ENCODE measurements at places on chromosomes 1 and 21.

GRCh38 chr1:80645621-80646020 is 1155.1 kb upstream of the ADGRL2 start:
- DNase-seq, result no peak

DNA sequence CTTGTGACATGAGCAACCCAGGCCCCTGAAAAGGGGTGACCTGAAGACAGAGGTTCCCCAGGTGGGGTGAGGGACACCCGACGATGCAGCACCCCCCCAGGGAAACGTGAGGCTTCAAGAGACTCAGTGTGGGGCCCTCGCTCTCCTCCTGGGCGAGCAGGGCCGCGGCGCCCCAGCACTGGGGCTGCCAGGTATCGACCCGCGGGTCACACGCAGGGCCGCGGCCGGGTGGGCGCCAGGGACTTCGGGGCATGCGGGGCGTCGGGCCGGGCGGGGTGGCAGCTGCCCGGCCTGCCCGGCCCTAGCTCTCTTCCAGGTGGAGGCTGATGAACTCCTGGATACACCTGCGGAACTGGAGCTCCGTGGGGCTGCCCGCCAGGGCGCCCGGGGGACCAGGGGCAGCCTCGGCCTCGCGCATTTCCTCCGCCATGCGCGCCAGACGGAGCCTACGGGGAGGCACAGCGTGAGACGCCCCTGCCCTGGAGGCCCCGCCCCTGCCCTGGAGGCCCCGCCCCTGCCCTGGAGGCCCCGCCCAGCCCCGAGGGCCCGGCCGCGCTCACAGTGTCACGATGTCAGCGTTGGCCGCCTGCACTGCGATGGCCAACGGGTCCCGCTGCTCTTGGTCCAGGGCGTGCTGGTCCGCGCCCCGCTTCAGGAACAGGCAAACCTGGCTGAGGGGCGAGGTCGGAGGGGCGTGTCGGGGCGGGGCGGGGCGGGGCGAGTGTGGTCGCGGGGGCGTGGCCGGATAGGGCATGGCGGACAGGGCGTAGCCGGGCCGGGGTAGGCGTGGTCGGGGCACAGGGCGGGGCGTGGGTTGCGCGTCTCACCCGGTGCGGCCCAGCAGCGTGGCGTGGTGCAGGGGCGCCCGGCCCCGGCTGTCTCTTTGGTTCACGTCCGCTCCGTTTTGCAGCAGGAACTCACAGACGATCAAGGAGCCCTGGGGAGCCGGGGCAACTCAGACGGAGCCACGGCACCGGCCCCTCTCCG is 13.3 kb downstream of the SCNN1D start:
- DNase-seq, result no peak

GRCh38 chr1:175671066-175671465 is 72.3 kb downstream of the TNR start:
- no peak for DNase-seq

DNA sequence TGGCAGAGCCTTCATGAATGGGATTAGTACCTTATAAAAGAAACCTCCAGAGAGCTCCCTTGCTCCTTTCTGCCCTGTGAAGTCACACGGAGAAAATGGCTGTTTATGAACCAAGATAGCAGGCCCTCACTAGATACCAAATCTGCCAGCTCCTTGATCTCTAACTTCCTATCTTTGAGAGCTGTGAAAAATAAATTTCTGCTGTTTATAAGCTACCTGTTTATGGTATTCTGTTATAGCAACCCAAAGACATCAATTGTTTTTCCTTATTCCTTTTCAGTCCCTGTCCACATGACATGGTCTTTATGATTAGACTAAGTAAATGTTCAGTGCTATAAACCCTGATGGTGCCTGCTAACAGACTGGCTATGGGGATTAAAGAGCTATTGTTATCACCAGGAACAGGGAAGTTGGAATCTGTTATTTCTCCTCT is 9.7 kb upstream of the STIL start:
- no peak for DNase-seq

GRCh38 chr21:45295576-45296365 is 8.1 kb upstream of the POFUT2 start:
- no peak for DNase-seq

GRCh38 chr1:24385160-24385940 is 28.2 kb downstream of the STPG1 start:
- no peak for DNase-seq

DNA sequence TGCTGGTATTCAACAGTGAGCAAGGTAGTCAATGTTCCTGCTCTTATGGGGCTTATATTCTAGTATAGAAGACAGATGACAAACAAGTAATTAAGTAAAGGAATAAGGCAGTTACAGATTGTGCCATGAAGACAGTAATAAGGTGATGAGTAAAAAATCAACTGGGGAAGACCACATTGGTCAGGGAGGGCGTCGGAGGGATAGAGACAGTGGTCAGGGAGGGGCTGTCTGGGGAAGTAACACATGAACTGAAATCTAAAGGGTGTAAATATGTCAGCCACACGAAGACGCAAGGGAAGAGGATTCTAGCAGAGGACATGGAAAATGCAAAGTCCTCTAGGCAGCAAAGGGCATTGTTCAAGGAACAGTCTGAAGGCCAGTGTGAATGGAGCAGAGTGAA is 10.1 kb downstream of the IL12RB2 start:
- DNase-seq, result no peak

DNA sequence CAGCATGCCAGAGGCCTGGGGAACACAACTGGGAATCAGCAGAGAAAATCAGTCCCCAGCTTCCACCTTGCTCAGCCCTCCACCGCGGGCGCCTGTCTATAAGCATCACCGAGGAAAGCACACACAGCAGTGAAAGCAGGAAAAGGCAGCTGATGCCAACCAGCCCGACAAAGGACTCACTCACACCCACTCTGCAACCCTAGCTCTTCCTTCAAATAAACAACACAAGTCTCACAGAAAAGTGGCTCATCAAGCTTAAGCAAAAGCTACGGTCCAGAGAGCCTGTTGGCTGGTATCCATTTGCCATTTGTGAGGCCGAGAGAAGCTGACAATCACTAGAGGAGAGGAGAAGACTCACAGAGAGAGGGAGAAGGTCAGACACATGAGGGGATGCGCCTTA is 27.1 kb downstream of the MRAP start:
- no peak for DNase-seq

- DNase-seq, result no peak
These were observed 223.9 kb downstream of the PLPP3 start for GRCh38 chr1:56355422-56355821.

- no peak for DNase-seq
These were observed 3.0 kb downstream of the GNAT2 start for GRCh38 chr1:109616391-109616790.

- peak; percentile 27 for DNase-seq
These were observed 170.8 kb downstream of the NFIA start for GRCh38 chr1:61253059-61253735.

GRCh38 chr1:62241371-62242131 is 46.9 kb downstream of the L1TD1 start:
- DNase-seq, result peak; percentile 41

DNA sequence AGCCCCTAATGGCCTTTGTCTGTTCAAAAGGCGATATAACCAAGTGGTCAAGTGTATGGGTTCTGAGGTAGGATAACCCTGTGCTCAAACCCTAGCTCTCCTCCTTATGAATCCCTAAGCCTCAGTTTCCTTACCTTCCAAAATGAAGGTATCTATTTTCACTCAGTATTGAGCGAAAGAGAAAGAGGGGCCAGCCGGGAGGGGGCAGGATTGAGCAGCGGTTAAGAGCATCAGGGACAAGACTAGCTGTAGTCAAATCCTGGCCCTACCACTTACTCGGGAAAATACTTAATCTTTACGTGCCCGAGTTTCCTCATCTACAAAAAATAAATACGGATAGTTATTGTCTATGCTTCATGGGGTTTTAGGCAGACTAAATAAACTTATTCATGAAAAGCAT is 25.7 kb downstream of the LY9 start:
- no peak for DNase-seq

- DNase-seq, result no peak
These were observed 12.8 kb downstream of the ETNK2 start for GRCh38 chr1:204139088-204139487.

DNA sequence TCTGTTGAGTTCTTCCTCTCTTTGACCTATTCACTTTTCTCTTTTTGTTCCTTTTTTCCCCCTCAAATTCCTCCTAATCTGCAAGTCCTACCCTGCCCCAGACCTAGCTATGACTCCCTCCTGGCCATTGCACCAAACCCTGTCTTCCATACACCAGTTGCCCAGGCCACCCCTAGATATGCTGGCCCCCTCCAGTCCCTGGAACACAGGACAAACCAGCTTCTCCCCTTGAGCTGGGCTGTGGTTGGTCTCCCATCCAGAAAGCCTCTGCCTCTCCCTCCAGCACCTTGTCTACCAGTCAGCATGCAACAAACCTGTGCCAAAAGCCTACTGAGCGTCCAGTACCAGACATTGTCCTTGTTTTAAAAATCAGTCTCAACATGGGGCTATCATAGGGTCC is 59.4 kb downstream of the ELK4 start:
- DNase-seq, result no peak

DNA sequence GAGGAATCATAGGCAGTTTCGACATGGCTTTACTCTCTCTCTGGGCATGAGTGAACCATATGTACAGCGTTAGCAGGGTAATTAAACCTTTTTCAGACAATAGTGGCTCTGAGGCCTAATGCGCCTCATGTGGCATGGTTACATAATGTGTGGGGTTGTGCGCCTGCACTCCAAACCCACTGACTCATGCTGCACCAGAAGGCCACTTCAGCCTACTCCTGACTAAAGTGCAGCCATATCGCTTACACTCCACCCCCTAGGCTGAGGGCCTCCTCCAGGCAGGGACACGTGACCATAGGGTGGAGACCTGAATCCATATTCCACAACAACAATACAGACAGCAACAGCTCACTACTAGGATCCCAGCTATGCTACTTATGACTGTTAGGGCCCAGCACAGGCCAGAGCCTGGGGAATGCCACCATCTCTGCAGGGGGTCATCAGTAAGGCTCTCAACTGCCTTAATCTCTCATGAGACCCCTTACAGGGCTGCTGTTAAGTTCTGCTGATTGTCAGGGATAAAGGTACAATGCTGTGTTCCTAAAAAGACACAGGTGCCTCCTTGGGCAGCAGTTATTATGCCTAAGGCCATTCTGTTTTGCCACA is 13.4 kb upstream of the ODF2L start:
- no peak for DNase-seq

DNA sequence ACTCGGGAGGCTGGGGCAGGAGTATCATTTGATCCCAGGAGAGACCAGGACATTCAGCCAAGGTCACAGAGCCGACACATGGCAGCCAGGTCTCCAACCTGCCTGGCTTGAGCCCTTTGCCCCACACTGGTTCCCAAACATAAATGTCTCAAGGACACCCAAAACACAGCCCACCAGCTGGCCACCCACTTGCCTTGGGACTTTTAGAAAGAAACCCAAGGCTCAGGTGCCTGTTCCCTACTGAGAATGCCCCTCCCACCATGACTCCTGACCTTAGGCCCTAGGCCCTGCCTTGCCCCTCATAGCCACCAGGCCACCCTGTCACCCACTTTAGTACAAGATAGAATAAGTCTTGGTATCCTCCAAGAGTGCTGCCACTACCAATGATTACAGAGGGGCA is 41.9 kb upstream of the LRP8 start:
- DNase-seq, result no peak

DNA sequence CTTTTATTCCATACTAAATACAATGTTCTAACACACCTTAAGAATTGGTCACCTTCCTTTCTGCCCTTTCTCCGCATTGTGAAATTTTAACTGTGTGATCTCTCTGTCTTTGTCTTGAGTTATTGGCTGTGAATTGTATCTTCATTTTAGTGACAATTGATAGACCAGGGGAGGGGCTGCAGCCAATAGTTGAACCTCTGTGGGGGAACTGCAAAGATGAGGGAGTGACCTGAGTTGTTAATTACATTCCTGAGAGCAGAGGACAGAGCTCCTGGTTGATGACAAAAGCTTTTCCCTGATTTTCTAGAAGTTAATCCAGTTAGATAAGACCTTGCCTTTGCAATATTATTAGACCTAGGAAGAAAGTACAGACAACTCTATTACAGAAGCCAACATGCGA is 1535.7 kb downstream of the BRINP3 start:
- DNase-seq, result no peak

- DNase-seq, result no peak
These were observed 439.1 kb downstream of the PLA2G4A start for GRCh38 chr1:187267827-187268226.

GRCh38 chr1:210582205-210582970 is 253.7 kb downstream of the HHAT start:
- DNase-seq, result no peak

GRCh38 chr21:37623689-37624088 is 257.1 kb downstream of the DYRK1A start:
- no peak for DNase-seq

DNA sequence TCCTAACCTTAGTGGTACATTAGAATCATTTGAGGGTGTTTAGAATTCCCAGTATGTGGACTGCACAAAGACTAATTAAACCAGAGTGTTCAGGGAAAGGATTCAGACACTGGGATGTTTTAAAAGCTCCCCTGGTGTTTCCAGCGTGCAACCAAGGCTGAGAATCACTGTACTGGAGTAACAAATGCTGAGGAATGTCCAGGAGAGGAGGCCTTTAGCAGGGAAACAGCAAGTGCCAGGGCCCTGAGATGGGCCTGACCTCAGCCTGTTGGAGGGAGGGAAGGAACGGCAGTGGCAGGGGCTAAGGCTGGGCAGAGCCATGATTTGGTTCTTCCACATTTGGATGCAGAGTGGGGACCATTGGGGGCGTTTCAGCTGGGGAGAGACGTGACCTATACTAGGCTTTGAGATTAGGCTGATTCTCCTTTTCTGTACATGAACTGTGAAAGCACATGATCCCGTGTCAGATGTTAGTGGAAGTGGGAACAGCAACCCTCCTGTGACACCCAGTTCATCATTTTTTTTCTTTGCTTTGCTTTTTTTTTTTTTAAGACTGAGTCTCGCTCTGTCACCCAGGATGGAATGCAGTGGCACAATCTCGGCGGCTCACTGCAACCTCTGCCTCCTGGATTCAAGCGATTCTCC is 49.3 kb downstream of the KANK4 start:
- no peak for DNase-seq

DNA sequence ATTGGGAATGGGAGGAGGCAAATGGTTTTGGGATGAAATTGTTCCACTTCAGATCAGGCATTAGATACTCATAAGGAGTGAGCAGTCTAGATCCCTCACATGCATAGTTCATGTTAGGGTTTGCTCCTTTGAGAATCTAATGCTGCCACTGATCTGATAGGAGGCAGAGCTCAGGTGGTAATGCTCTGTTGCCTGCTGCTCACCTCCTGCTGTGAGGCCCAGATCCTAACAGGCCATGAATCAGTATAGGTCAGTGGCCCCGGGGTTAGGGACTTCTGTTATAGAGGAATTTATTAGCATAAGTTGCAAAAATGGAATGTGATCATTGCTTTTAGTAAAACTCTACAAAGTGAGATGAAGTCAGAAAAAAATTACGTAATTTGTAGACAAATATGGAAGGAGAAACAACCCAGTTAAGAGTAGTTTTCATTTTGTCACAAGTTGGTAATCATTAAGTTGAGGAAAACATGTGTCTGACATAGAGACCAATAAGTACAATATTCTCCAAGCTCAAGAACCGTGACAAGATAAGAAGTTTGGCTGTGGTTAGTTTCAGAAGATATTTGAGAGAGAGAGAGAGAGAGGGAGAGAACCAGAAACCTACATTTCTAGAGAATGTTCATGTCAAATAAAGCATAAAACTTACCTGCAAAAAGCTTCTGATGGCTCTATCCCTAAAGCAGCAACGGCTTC is 689.7 kb upstream of the PRMT6 start:
- DNase-seq, result no peak
